ENCODE measurements at places on chromosomes 6 and 20.

DNA sequence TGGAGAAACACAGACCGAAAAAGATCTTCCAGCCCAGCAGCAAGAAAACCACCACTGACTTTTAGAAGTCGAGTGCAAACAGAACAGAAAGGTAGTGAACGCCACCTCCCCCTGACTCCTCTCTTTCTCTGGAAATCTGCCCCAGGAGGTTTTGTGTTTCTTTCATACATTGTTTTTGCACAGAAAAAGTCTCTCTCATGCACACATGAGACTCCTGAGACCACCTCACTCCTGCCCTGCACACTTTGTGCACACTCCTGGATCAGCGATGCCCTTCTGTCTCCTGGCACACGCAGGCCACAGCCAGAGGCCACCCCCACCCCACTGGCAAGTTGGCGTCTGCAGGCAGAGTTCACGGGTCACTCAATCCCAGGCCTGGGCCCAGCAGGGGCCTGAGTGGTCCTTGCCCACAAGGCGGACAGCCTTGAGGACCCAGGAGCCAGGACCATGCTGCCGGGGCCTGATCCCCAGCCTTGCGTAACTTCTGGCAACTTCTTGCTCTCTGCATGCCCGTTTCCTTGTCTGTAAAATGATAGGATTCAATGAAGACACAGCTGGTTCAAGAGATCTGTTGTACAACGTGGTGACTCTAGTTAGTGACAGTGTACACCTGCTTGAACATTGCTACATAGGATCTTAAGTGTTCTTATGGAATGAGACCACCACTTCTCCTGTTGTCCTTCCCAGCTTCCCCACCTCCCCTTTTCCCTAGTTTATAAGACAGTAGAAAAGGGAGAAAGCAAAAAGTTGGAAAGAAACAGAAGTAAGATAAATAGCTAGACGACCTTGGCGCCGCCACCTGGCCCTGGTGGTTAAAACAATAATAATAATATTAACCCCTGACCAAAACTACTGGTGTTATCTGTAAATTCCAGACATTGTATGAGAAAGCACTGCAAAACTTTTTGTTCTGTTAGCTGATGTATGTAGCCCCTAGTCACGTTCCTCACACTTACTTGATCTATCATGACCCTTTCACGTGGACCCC is 30.2 kb upstream of the CST7 start:
- no peak for DNase-seq

GRCh38 chr6:158655569-158656450 is 6.0 kb downstream of the SYTL3 start:
- DNase-seq: no peak

- DNase-seq: no peak
These were observed 100.6 kb downstream of the FAM120B start for GRCh38 chr6:170407200-170407599.

DNA sequence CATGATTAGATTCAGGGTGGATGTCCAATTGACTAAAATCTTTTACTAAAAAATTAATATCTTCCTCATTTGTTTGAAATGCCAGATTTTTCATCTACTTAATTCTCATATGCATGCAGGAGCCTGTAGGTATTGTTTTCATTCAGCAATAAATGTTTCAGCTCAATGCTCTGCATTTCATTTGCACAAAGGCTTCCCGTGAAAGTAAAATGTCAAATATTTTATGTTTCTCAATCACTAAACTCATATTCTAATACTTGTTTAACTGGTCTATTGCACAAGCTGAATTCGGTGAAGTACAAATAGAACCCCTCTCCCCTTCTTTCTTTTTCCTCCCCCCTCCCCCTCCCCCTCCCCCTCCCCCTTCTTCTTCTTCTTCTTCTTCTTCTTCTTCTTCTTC is 175.9 kb downstream of the MCHR2 start:
- no peak for DNase-seq

Data from esophagus squamous epithelium (tissue), 5 donors.